ENCODE measurements at places on chromosomes 12 and 14.

DNA sequence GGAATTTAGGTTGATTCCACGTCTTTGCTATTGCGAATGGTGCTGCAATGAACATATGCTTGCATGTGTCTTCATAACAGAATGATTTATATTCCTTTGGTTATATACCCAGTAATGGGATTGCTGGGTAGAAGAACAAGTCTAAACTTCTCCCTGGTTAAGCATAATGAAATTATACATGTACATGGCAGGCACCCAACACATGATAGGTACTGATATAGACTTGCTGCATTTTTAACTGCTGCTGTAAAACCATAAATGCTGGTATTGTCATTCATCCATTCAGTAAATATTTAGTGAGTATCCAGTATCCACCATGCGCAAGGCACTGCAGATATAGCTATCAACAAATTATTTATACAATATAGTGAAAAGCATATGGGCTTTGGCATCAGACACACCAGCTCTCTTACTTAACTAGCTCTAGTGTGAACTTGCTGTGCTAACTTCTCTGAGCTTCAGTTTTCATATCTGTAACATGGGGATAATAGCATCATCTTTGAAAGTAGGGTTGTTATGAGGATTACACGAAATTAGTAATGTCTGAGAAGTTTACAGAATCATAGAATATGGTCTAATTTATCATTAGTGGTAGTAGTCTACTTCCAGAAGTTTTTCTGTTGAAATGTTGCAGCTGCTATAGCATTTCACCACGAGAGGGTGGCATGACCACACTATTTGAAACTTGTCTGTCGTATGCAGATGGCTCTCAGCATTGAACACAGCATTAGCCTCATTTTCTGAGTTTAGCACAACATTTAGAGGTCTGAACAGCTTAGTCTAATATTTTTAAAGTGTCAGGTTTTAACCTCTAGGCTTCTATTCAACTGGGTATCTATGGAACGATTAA lies 32.0 kb upstream of the SEL1L start:
- no peak for DNase-seq

- no peak for DNase-seq
These were observed 12.4 kb downstream of the CALM1 start for GRCh38 chr14:90409209-90409730.

- DNase-seq = no peak
These were observed 336.3 kb downstream of the BMP4 start for GRCh38 chr14:53620317-53620716.

- no peak for DNase-seq
These were observed 12.4 kb downstream of the COPZ1 start for GRCh38 chr12:54337280-54337842.

- no peak for DNase-seq
These were observed 874.4 kb upstream of the USP15 start for GRCh38 chr12:61385771-61386170.

DNA sequence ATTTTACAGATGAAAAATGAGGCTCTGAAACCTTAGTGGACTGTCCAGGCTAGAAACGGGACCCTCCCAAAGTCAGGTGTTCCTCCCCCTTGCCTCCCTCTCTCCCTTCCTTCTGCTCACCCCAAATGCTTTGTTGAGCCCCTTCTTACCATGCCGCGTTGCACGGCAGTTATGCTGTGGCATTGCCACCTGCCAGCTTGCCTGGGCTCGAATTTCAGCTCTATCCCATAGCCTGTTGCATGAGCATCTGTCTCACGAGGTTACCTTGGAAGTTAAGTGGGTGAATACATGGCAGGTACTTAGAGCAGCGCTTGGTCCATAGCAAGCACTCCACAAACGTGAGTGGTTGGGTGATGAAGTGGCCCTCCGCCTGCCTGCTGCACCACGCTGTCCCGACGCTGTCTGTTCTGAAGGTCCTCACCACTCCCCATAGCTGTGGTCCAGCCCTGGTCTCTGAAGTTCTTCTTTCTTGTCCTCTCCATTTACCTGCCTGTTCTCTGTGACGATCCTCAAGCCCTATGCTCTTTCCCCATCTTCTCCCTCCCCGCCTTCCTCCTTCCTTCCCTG lies 269.9 kb downstream of the CACNA1C start:
- DNase-seq = no peak

DNA sequence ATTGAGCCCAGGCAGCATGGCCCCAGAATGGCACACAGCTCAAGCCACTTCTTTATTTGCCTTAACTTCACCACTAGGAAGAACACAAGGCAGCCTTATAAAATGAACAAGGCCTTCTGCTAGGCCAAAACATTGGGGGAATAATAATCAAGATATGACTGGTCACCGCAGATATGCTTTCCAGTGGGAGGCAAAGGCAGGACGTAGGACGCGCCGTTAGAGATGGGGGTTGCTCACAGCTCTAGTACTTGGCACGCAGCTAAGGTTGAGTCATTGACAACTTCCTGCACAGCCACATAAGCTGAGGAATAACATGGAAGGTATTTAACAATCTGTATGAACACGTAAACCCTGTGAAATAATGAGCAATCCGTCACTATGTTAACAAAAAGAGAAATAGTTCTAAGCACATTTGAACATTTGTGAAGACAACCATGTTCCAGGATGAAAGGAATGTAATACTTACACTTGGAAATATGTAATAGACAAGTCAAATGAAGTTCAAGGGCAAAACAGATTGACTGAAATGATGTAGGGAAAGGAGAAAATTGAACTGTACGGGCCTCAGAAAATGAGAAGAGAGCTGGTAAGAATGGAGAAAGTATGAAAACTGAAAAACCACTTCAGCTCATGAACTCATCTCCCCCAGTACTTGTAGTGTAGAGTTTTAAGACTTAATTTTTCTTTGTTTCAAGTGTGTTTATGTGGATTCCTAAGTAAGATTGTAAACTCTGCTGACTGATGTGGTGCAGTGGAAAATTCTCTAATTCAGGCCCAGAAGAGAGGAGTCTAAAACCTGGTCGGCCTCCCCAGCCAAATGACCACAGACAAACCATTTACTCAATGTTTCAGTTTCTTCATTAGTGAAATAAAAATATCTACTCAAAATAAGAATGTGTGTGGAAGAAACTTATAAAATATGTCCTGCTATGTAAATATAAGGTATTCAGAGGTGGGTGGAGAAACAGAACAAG lies 59.3 kb upstream of the CCDC91 start:
- no peak for DNase-seq

DNA sequence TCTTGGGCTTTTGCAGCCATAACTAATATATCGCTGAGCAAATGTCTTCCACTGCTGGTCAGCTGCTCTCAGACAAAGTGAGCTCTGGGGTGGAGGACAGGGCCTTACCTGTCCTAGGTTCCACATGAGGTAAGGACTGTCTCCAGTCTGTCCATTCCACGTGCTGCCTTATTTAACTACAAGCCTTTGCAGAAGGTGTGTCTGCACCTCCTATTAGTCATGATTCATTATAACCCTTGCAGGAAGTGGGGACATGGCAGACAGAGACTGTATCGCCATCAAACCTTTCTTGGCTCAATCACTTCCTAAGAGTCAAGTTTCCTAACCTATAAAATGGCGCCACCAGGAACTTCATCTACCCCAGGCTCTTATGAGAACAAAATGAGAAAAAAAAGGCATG lies 46.9 kb downstream of the SLC25A47 start:
- no peak for DNase-seq

DNA sequence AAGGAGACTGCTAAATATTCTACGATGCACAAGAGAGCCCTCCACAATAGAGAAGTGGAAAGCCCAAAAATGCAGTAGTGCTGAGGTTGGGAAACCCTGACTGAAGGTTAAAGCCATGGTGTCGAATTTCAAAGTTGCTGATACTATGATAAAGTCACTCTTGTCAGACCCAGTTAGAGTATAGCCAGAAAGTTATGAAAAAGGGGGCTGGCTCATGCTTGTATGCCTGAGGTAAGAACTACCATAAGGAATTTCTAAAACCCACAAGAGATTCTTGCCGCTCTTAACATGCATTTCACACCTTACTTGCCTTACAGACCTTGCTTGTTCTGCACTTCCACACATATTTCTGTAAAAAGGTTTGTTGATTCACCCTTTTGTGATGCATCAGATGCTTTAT lies 184.6 kb downstream of the SLC6A15 start:
- no peak for DNase-seq

DNA sequence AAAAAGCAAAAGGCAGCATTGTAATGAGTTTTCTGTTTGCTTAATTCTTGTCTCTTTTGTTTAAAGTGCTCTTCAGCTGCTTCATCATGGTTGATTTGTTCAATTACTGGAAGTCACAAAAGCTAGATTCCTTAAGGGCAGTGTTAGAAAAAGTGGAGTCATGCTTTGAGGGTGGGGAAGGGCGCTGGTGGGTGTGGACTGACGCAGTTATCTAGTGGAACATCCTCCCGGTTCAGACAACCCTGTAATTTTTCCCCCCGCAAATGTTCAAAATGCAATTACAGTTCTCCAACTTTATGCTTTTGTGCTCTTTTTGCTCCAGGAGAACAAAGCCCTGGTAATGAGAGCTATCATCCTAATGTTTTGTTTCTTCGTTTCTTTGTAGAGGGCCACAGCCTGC lies 2.1 kb downstream of the AKAP6 start:
- no peak for DNase-seq

DNA sequence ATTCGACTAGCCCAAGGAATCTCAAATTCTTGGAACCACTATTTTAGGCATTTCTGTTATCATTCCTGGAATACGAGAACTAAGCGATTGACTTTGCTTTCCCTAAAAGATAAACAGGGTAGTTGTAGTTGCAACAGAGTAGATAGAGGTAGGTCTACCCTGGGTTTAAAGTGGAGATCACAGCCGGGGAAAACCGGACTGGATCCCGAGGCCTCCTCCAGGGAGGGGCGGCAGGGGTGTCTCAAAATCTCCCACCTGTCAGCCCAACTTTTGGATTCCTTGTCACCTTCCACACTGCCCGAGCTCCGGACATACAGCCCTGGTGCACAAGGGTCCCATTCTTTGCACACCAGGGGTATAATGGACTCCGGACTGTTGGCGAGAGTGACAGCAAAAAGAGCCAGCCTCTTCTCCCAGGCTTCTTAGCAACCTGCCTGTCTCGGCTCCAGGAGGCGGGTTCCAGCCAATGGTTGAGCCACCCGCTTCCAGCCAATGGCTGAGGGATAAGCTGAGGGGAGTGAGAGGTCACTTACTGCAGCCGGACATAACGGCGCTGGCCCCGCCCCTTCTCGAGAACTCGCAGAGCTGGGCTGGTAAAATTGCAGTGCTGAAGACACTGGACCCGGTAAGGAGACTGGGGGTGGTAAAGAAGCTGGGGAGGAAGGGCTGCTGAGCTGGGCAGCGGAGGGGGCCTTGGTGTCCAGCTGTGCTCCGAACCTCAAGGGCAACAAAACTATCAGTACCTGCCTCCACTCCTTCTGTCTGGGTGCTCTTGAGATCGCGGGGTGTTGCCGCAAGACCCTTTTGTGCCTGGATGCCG lies at the start of gene SUOX:
SUOX (plus strand) TSS at position 562 of the 820 bp plus-strand sequence. CDS start 4,946 bp downstream, outside the sequence.
- DNase-seq = peak; percentile 14

DNA sequence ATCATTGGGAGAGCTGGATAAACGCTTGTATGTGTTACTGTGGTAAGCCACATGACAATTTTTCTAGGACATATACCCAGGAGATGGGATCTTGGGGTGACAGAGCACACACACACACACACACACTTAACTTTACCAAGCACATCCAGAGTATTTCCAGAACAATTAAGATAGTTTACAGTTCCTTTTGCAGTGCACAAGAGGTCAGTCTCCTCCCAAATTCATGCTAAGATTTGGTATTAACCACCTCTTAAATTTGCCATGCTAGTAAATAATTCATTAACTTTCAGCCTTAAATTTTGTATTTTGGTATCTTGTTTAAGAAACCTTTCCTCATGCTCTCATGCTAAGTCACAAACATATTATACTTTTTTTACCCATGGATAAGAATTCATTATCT lies 33.9 kb upstream of the LIMA1 start:
- no peak for DNase-seq

GRCh38 chr12:89712706-89713105 lies 4.1 kb upstream of the ATP2B1 start:
- no peak for DNase-seq

GRCh38 chr12:69467366-69467765 lies 2.8 kb upstream of the FRS2 start:
- no peak for DNase-seq

GRCh38 chr12:45681465-45681864 lies 48.0 kb upstream of the ARID2 start:
- DNase-seq = no peak

- DNase-seq = no peak
These were observed 25.1 kb upstream of the RPLP0 start for GRCh38 chr12:120225852-120226640.

- no peak for DNase-seq
These were observed 179.6 kb upstream of the LMO3 start for GRCh38 chr12:16785524-16785923.

DNA sequence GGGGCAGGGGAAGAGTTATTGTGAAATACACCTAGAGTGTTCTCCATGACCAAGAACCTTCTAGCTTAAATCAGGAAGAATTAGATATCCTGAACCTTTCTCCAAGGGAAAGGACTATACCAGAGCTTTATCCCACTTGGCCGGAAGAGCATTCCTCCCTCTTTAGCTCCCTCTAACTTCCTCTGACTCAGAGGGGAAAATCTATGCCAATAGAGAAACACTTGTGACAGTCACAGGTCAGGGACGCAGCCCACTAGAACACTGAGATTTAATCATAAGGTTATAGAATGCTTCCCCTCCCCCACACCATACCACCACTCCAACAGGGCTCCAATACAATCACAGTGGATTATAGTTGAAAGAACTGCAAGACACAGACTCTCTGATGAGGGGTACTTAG lies 55.4 kb upstream of the RFX4 start:
- DNase-seq = no peak

DNA sequence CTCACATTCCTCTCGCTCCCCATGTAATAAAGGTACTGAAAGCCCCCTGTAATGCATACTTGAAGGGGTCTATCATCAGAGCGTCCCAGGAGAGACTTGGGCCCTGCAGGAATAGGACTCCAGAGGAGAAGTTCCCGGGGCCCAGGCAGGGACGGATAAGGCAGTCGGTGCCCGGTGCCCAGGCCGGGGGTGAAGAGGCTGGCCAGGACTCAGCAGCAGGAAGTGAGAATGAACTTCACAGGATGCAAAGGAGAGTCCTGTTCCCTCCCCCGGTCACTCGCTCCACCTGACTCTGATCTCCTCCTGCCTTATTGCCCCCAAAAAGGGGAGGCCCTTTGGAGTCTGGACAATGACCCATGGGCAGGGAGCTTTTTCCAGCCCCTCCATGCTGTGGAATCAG lies 40.2 kb downstream of the LRRC74A start:
- no peak for DNase-seq

- DNase-seq = no peak
These were observed 3.2 kb upstream of the EGLN3 start for GRCh38 chr14:33954016-33954598.

DNA sequence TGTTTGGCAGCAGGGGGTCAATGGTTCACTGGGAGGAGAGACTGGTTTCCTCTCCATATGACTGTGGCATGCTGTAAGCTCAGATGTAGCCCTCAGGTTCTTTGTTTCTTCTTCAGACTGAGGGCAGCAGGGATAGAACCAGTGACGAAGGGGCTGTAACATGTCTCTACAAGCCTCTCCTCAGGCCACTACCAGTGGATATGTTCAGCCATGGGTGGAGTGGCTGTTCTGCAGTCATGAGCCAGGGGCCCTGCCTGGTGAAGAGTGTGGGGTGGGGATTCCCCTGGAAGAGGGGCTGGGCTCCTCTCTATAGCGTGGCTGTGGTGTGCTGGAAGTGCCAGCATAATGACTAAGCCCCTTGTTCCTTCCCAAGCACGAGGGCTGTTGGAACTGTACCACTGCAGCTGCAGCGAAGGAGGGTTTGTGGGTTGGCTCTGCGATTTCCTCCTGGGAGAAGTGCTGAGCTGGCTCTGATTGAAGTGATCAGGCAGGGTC lies 55.8 kb downstream of the CMAS start:
- DNase-seq = no peak
